ENCODE measurements at places on chromosomes 7 and 10.

- DNase-seq: no peak
Observed at GRCh38 chr7:103811290-103811689, 178.2 kb downstream of the RELN start.

- no peak for DNase-seq
Observed at GRCh38 chr7:92612501-92612900, 22.3 kb upstream of the FAM133B start.

GRCh38 chr10:23403278-23403677, 35.6 kb upstream of the OTUD1 start:
- no peak for DNase-seq

GRCh38 chr10:80290474-80291220, 1.2 kb upstream of the MAT1A start:
- no peak for DNase-seq

GRCh38 chr7:92608380-92609322, 18.5 kb upstream of the FAM133B start:
- no peak for DNase-seq

DNA sequence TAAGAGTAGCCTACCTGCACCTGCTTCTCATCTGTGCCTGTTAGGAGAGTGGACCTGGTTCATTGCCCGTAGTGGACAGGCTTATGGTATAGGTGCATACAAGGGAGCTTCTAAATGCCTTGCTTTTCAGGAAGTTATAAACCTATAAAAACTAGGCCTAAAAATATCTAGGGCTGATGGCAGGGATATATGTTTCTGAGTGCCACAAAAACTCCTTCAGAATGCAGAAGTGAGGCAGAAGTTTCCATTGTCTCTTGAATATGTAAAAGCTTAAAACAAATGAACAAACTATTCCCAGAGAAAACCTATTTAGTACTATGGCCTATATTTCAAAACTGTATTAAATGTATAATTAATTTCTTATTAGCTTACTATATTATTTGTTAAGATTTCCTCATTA, 91.8 kb downstream of the RNLS start:
- no peak for DNase-seq

- no peak for DNase-seq
Observed at GRCh38 chr7:81638198-81638597, 131.6 kb downstream of the HGF start.

GRCh38 chr10:91603931-91604331, 28.9 kb downstream of the PPP1R3C start:
- DNase-seq: no peak

- no peak for DNase-seq
Observed at GRCh38 chr7:30751696-30752273, at the start of gene INMT. INMT (plus strand) TSS chr7:30752135; CDS start chr7:30752151, 16 bp downstream.

GRCh38 chr10:33869028-33869427, 534.6 kb upstream of the NRP1 start:
- DNase-seq: no peak

Measured in CD4-positive, alpha-beta T cell treated with Interleukin-10 for 1 hour (primary cell).